ENCODE measurements at places on chromosomes 6 and 20.

DNA sequence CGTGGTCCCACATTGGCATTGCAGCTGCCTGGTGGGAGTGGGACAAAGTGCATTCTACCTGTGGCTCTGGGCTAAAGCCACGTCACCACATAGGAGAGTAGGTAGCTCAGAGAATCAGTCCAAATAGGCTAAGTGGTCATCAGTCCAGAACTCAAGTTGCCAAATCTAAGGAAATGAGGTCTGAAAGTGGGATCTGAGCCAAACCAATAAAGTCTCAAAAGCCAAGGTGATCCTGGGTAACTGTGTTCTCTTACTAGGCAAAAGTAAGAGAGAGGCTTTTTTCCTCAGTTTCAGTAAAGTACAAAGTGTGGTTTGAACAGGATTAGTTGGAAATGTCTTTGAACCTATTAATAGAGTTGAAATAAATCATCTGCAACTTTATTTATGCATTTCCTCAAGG, 68.6 kb upstream of the CNKSR3 start:
- DNase-seq = no peak

- no peak for DNase-seq
Measured at GRCh38 chr6:22637782-22638181, 68.4 kb downstream of the HDGFL1 start.

- DNase-seq = no peak
Measured at GRCh38 chr6:166101819-166102419, 65.7 kb downstream of the TBXT start.

DNA sequence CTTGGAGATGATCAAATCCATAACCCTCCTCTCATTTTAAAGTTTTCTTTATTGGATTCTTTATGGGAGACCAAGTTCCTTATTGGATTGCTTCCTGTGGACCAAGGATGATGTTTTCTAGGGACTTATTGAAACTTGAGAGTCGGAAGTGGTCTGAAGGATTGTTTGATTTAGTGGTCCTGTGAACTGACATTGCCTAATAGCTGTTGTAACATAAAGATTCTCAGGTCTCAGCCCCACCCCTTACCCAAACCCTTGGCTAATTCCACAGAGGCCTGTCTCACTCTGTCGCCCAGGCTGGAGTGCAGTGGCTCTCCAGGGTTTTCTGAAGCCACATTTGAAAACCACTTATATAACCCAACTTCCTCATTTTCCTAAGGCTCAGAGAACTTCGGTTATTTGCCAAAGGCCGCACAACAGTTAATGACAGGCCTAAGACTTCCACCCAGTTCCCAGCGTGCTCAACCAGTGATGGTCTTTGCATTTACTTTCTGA, 77.0 kb downstream of the ATXN1 start:
- no peak for DNase-seq

DNA sequence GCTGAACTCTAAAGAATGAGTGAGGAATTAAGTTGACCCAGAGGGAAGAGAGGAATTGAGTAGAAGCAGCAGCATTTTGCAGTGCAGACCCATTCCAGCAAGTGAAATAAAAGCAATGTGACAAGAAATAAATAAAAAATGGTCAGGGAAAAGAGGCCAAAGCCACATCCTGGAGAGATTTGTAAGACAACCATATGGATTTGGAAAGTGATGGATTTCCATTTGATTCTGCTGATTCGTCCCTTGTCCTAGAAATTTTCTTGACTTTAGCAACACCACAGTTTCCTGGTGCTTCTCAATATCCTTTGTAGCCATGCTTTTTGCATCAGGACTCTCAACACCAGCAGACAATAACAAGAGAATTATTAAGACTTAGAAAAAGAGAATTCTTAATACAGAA, 29.8 kb downstream of the ANKEF1 start:
- no peak for DNase-seq

GRCh38 chr6:68760941-68761676, 126.0 kb downstream of the ADGRB3 start:
- no peak for DNase-seq
